ENCODE measurements at places on chromosomes 13 and 19.
A peak's percentile ranks its signal among the peaks of the same experiment; 100 is the strongest.

DNA sequence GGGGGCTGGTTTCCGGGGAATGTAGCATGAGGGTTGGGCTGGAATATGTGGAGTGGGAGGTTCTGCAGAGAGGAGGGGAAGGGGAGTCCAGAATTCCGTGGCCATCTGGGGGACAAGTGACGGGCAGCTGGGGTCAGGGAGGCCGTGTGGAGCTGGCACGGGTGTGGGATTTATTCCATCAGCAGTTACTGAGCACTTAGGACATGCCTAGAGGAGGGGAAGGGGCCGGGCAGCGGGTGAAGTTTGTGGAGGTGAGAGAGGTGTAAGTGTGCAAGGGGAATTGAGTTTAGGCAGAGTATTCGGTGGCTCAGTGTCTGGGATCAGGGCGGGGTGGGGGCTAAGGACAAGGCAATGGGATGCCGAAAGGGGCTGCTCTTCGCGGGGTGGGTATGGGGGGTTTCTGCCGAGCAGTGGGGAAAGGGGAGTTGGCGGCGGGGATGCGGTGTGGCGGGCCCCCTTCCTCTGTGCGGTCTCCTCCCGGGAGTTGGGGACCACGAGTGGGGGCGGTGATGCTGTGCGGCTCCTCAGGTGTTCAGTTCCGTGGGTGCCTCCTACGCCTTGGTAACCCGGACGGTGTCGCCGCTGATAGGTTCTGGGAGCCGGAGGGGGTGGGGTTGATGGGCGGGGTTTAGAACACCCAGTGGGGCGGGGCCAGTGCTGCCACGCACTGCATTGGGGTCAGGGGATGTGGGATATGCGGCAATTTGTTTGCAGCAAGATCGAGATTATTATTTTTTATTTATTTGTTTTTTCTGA lies 5.4 kb downstream of the CCDC61 start:
- peak; percentile 74 for DNase-seq

DNA sequence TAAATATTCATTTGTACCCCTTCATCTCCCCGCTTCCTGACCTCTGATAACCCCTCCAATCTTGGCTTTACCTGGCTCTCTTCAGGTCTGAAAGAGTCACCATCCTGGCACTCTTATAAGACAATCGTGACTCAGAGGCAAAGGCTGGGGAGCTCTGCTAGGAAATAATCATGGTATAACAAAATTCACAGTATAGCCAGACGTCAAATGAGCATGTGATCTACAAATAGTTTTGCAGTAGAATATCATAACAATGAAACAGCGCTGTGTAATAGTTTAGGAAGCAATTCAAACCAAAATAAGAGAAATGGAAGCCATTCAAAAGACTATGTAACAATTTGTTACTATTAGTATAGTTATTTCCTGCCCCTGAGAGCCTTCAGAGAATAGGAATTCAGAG lies 34.2 kb downstream of the RXFP2 start:
- no peak for DNase-seq

DNA sequence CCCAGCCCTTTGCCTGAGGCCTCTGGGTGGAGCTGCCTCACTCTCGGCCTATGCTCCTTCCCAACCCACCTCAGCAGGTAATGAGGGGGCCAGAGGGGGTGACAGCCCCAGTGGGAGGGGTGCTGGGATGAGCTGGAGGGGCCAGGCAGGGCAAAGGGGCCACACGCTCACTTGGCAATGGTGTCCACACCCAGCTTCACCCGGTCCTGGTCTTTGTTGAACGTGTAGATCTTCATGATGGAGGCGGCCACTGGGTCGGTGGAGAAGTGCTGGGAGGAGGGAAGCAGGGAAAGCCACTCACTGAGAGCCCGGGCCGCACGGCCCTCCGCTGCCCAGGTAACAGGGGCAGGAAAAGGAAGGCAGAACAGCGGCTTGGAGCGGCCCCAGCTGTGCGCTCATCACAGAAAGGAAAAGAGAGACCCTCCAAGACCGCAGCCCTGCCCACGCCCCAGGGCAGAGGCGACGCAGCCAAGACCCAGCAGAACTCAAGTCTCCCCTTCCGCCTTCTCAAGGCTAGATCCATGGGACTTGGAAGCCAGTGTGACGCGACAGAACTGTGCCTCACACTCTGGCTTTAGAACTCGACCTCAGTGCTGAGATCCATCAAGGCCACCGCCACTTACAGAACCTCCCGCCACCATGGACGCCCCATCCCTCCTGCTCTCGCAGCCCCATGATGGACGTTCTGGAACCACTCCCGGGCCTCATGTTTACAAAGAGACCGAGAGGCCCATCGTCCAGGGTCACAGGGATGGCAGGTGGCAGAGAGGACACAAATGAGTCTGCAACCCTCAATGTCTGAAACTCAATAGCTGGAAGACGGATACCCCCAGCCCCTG lies 9.2 kb downstream of the UBXN6 start:
- no peak for DNase-seq

DNA sequence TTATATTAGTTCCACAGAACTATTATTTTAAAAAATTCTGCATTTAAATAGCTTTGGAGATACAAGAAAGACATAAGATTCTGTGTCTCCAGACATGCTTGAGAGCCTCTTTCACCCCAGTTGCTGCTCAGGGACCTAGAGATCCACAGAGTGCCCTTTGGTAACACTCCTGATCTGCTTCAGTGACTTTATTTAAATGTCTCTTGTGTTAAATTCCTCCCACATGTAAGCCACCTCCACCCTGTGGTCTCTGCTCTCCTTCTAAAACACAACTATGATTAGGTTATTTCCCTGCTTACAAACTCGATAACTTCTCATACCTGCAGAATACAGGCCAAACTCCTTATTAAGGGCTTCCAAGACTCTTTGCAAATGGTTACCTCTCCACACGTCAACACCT lies 141.0 kb downstream of the RFC3 start:
- no peak for DNase-seq

DNA sequence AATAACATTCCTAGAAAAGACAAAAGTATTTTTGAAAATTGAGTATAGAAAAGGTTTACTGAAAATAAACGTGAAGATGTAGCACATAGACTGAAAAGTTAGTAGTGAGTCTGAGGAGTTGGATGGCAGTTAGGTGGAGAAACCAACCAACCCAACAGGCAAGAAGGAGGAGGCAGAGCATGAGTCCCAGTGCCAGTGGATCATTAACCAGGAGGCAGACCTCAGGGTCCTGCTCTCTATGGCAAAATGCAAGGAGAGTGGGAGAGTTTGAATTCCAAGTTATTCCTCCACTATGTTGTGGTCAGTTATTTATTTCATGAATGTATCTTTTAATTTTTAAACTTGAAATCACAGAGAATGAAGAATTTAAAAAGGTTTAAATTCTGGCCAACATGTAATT lies 446.4 kb downstream of the GPC6 start:
- no peak for DNase-seq

DNA sequence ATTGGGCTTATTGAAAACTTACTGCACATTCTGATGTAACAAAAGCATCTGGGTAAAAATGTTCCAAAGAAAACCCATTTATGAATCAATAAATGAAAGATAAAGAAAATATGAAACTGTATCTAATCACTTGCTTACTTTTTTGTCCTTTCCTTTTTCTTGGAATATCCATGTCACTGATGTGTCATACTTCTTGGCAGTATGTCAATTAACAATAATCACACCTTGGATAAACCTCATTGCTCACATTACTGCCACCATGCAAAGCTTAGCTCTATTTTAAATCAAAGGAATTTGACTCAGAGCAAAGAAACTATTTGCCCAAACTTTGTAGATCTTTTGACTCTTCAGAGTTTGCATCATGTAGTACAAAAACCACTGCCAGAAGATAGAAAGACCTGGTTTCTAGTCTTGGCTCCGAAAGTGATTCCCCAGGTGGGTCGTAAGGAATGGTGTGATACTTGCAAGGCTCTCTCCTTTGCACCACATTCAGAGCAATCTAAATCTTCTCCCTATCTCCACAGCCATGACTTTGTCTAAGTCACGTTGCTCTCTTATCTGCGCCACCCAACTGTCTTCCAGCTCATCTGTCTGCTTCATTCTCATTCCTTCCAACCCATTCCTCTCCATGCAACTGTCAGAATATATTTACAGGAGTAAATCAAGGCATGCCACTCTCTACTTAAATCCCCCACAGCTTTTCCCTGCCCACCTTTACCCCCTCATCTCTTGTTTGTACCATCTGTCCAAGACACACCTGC lies 311.9 kb downstream of the COG6 start:
- no peak for DNase-seq

DNA sequence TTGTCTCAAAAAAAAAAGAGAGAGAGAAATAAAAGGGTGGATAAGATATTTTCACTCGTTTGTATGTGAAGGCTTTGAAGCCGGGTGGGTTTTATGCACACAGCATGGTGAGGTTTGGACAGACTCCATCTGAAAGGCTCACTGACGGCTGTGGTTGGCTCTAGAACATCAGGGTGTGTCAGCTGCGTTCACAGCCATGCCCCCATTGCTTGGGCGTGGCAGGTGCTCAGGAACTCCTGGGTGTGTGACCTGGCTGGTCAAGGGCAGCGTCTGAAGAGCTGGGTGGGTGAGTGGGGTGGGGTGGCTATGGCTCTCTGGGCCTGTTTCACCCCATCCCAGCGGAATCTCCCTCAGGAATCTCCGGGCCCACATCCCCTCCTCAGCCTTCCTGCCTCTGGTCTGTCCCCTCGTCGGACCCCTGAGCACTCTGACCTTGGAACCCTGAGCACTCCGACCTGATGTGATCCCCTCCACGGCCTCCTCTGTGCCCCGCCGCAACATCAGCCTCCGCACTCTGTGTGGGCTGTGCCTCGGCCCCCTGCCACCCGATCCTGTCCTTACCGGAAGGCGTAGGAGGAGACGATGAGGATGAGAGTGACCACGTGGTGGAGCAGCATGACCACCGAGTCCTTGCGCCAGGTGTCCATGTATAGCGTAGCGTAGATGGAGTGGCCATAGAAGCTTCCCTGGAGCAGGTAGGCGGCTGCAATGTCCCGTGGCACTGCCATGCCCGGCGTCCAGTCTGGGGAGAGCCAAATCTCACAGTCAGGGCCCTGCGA lies 12.2 kb downstream of the CERS1 start:
- no peak for DNase-seq

DNA sequence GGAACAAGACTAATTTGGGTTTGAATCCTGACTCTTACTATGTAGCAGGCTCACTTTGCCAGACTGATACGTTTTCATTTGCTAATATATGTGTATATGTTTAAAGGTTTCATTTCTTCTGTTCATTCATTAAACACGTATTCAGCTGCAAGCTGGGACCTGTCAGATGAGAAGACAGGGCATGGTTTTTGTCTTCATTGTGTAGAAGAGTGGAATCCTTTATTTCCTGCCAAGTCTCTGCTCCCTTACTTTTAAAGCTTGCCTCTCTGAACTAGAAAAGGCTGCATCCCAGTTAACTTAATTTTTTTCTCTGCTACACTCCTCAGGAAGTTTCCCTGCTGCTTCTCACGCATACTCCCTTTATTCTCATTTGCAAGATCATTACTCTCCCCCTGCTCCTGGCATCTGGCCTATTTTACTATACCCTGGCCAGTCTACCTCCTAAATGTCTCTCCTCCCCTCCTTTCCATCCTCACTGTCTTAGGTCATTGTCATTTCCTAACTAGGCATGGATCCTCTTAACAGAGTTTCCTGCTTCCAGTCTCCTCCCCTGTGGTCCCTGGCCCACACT lies 141.0 kb upstream of the TMTC4 start:
- no peak for DNase-seq

- no peak for DNase-seq
Measured at GRCh38 chr19:4373601-4374497, 26.5 kb downstream of the SH3GL1 start.

- no peak for DNase-seq
Measured at GRCh38 chr19:40054632-40055031, 1.4 kb downstream of the ZNF780B start.

- no peak for DNase-seq
Measured at GRCh38 chr13:49220036-49220855, at the start of gene MLNR. MLNR (plus strand) TSS chr13:49220338; CDS start chr13:49220338, 0 bp downstream.

GRCh38 chr13:71619096-71619495 lies 247.9 kb downstream of the DACH1 start:
- DNase-seq: no peak

GRCh38 chr19:44662691-44663385 lies 8.4 kb upstream of the CEACAM19 start:
- DNase-seq: no peak

DNA sequence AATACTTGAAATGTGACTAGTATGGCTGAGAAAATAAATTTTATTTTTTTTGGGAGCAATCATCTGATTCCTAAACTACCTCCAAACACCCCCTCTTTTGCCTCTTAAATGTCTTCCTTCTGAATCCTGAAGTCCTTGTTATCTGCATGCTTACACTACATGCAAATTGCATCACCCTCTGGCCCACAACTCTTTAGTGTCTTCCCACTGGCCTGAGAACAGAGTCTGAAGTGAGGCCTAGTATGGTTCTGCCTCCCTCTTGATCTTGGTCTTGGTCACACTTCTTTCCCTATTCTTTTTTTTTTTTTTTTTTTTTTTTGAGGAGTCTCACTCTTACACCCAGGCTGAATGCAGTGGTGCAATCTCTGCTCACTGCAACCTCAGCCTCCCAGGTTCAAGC lies 4.8 kb downstream of the ZNF558 start:
- DNase-seq: no peak

DNA sequence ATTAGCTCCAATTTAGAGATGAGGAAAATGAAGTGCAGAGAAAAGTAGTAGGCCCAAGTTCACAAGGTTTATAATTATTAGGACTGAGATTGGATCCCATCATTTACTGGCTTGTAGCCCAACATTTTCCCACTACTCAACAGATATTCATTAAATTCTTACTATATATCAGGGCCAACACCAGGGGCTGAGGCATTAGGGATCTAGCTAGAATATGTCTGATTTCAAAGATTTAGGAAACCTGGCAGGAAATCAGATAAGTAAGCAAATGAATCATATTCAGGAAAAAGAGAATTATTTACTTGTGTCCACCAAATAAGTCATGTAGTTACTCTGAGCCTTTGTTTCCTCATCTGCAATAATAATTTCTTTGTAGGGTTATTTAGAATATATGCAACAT lies 94.3 kb downstream of the OXGR1 start:
- DNase-seq: no peak

- DNase-seq: no peak
Measured at GRCh38 chr13:41137241-41137640, 4.6 kb upstream of the KBTBD6 start.

DNA sequence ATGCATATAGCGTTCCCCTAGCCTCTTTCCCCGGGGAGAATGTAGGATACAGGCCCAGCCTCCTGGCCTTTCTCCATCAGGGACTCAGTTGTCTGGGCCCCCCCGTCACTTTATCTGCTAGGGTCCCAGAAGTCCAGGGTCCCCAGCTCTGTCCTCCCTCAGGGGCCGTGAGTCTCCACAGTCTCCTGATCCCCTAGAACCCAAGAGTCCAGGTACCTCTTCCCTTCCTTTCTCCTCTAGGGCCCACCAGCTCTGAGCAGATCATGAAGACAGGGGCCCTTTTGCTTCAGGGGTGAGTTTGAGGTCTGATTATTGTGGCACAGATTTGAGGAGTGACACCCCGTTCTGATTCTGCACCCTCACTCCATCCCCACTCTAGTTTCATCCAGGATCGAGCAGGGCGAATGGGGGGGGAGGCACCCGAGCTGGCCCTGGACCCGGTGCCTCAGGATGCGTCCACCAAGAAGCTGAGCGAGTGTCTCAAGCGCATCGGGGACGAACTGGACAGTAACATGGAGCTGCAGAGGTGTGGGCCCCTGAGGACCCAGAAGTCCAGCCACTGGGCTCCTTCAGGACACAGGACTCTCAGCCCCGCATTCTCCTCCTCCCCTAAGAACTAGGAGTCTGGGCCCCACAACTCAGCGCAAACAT lies 758 bp downstream of the BAX start:
- no peak for DNase-seq
